ENCODE measurements at places on chromosomes 4 and X. TPM values are rescaled to one million over a fixed set of nuclear protein-coding genes. Genes with fewer than 3 reads are reported as not detected.

The DDX3X gene
- polyA plus RNA-seq, result 130 TPM

The CCDC120 gene
- 7.6 TPM for polyA plus RNA-seq

The CCKAR gene
- not detected for polyA plus RNA-seq

The LIMCH1 gene
- not detected for polyA plus RNA-seq

The CDX4 gene
- polyA plus RNA-seq, result not detected

DNA sequence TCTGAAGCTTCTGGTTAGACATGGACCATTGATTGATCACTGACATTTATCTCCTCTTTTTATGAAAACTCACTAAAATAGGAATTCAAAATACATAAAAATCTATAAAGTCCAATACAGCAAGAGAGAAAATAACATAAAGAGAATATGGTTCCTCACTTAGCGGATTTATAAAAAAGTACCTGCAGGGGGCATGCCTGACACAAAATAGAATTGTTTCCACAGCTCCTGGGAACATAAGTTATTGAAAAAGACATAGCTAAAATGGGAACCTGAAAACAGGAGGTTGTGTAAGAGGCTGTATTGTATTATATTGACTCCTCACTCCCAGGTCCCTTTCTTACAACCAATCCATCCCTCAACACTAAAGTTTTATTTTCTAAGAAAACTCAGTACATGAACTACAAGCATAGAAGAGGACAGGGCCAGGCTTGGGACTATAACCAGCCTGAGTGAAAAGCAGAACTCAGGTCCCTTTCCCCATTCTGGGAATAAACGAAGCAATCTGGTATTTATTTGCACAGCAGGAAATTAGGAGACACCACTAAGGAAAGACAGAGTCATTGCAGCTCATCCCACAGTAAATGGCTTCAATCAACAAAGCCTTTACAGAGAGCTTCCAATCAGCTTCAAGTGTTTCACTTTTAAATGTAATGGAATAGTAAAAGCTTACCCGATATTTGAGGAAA, 121.1 kb upstream of the NDST4 start:
- no peak overlapping the region for H3K4me3 ChIP-seq
- no peaks in the 10 kb centered on the region for H3K4me1 ChIP-seq
- H3K36me3 ChIP-seq, result no peaks in the 10 kb centered on the region
- no peak overlapping the region for H3K27ac ChIP-seq

- no peak for DNase-seq
Measured at GRCh38 chr4:3722446-3723231, 43.5 kb upstream of the ADRA2C start.

GRCh38 chr4:54015423-54016030, 48.9 kb downstream of the CHIC2 start:
- no peak overlapping the region for H3K27ac ChIP-seq
- H3K4me3 ChIP-seq, result no peak overlapping the region
- H3K27me3 ChIP-seq, result no peaks in the 10 kb centered on the region
- peaks cover 3% of the 10 kb centered on the region for H3K36me3 ChIP-seq
- DNase-seq, result no peak

DNA sequence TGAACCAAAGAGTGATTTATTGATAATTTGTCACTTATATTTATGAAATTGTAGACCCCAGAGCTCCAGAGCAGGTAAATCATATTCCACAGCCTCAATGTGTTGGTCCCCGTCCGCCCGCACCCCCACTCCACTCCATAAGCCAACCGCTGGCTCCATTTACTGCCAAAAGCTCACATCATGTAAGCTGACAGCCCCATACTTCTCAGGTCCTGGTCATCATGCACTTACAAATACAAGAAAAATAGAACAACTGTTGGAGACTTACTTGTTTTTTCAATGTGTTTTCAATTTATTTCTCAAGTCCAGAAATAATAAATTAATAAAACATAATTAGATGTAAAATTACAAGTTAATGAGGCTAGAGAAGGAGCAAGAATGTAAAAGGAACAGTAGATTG, 235.7 kb upstream of the HAND2 start:
- H3K27me3 ChIP-seq, result no peaks in the 10 kb centered on the region
- no peaks in the 10 kb centered on the region for H3K4me1 ChIP-seq
- H3K27ac ChIP-seq, result no peak overlapping the region
- DNase-seq, result no peak
- H3K4me3 ChIP-seq, result no peak overlapping the region
- H3K36me3 ChIP-seq, result no peaks in the 10 kb centered on the region

- DNase-seq, result no peak
- no peak overlapping the region for H3K4me3 ChIP-seq
- no peaks in the 10 kb centered on the region for H3K27me3 ChIP-seq
- no peak overlapping the region for H3K27ac ChIP-seq
- no peaks in the 10 kb centered on the region for H3K36me3 ChIP-seq
Measured at GRCh38 chr4:144633215-144633614, 12.7 kb upstream of the HHIP start.

- H3K4me1 ChIP-seq, result no peaks in the 10 kb centered on the region
- no peak for DNase-seq
- no peak overlapping the region for H3K4me3 ChIP-seq
Measured at GRCh38 chr4:9984621-9985020, 36.7 kb downstream of the SLC2A9 start.

- H3K4me1 ChIP-seq, result no peaks in the 10 kb centered on the region
- DNase-seq, result no peak
- no peak overlapping the region for H3K4me3 ChIP-seq
- H3K36me3 ChIP-seq, result no peaks in the 10 kb centered on the region
Measured at GRCh38 chr4:169253113-169253671, 17.6 kb downstream of the SH3RF1 start.

DNA sequence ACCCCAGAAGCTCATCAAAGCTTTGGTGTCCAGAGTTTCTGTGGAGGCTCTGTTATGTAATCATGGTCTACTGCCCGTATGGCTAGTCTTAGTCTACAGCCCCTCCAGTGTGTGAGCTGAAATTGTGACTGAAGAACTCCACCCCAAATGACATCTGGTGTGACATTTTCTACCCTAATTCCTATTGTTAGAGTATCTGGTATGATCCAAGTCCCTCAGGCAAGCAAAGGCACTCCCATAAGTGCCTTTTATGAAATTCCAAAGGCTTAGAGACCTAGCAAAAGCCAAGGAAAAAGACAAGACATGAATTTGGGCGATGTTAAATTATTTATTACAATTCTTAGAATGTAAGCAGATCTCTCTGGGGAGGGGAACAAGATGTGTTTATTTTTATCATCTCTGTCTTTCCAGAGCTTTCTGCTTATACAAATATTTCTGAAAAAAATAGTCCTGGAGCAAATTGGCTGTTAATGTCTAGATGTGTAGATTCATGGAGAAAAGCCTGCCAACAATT, 417.4 kb downstream of the CCSER1 start:
- no peaks in the 10 kb centered on the region for H3K36me3 ChIP-seq
- no peaks in the 10 kb centered on the region for H3K27me3 ChIP-seq
- DNase-seq, result no peak
- no peak overlapping the region for H3K4me3 ChIP-seq
- no peak overlapping the region for H3K27ac ChIP-seq

DNA sequence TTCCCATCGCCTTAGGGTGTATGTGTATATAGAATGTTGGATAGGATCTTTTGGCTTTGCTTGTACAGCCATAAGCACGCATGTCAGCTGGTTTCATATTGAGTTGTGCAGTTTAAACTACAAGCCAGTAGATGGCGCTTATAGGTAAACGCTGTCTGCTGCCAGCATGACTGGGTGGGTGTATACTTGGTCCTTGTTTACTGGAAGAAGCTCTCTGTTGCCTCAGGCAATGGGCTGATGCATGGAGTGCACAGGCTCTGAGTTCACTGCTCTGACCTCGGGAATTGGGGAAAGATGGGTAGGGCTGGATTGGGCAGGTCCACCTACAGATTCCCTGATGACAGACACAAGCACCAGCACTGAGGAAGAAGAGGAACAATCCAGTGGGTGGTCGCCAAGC, 831.5 kb downstream of the STIM2 start:
- no peak overlapping the region for H3K27ac ChIP-seq
- DNase-seq, result no peak
- no peak overlapping the region for H3K4me3 ChIP-seq
- H3K4me1 ChIP-seq, result no peaks in the 10 kb centered on the region
- H3K27me3 ChIP-seq, result no peaks in the 10 kb centered on the region
- H3K36me3 ChIP-seq, result no peaks in the 10 kb centered on the region

- no peak overlapping the region for H3K27ac ChIP-seq
- H3K27me3 ChIP-seq, result no peaks in the 10 kb centered on the region
- no peak overlapping the region for H3K4me3 ChIP-seq
- DNase-seq, result no peak
- no peaks in the 10 kb centered on the region for H3K4me1 ChIP-seq
Measured at GRCh38 chr4:38581426-38582106, 82.4 kb upstream of the KLF3 start.

GRCh38 chr4:99395595-99396364, 39.4 kb downstream of the ADH7 start:
- no peaks in the 10 kb centered on the region for H3K27me3 ChIP-seq
- H3K27ac ChIP-seq, result no peak overlapping the region
- DNase-seq, result no peak
- no peak overlapping the region for H3K4me3 ChIP-seq
- no peaks in the 10 kb centered on the region for H3K4me1 ChIP-seq

- no peaks in the 10 kb centered on the region for H3K36me3 ChIP-seq
- no peak overlapping the region for H3K27ac ChIP-seq
- H3K4me3 ChIP-seq, result no peak overlapping the region
- no peaks in the 10 kb centered on the region for H3K27me3 ChIP-seq
- no peak for DNase-seq
Measured at GRCh38 chr4:81290813-81291212, 75.8 kb upstream of the PRKG2 start.

DNA sequence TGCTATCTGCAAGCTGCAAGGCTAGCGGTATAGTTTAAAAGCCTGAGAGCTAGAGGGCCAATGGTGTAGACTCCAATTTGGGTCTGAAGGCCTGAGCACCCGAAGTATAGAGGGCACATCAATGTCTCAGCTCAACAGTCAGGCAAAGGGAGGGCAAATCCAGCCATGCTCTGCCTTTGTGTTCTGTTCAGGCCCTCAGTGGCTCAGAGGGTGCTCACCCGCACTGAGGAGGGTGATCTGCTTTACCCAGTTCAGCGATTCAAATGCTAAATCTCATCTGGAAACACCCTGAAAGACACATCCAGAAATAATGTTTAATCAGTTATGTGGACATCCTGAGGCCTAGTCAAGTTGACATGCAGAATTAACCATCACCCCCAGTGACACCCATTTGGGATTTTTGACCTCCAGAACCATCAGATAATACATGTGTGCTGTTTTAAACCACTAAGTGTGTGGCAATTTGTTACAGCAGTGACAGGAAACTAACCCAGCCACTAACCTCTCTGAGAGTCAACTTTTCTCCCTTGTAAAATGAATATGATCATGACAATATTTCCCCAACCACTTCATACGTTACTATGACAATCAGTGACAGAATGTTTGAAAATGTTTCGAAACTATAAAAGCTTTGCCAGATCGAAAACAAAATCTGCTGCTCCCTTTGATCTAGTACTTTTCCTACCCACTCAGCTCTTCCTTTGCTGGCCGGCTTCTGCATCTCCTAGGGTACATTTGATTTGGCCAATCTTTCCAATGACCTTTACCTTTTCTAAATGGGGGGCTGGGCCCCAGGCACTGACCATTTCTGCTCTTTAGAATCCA, 8.4 kb upstream of the TBL1X start:
- no peak overlapping the region for H3K27ac ChIP-seq
- DNase-seq, result no peak
- H3K27me3 ChIP-seq, result no peaks in the 10 kb centered on the region

DNA sequence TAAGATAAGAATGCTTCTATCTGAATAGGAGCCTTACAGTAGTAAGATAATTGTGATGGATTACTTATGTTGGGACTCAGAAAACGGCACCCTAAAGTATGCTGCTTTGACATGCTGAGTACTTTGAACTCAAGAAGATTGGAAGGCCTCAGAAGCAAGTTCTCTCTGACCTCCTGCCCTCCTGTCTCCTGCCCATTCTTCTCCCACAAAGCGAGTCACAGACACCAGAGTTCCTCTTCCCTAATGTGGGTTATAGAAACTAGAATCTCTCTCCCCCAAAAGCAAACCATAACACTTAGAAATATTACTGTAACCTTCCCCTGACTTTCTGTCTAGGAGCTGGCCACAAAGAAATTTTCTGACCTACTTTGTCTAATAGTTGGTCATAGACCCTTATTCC, 76.5 kb downstream of the DDIT4L start:
- no peak overlapping the region for H3K4me3 ChIP-seq
- no peak overlapping the region for H3K27ac ChIP-seq
- no peaks in the 10 kb centered on the region for H3K36me3 ChIP-seq
- H3K4me1 ChIP-seq, result peaks cover 2% of the 10 kb centered on the region

GRCh38 chr4:33482773-33483172, 2761.5 kb downstream of the ARAP2 start:
- no peak for DNase-seq
- H3K4me1 ChIP-seq, result no peaks in the 10 kb centered on the region
- no peaks in the 10 kb centered on the region for H3K27me3 ChIP-seq
- no peaks in the 10 kb centered on the region for H3K36me3 ChIP-seq

- no peak overlapping the region for H3K27ac ChIP-seq
- H3K4me1 ChIP-seq, result no peaks in the 10 kb centered on the region
- DNase-seq, result no peak
- H3K4me3 ChIP-seq, result no peak overlapping the region
- H3K36me3 ChIP-seq, result no peaks in the 10 kb centered on the region
- no peaks in the 10 kb centered on the region for H3K27me3 ChIP-seq
Measured at GRCh38 chr4:27518876-27519275, 658.2 kb downstream of the STIM2 start.

GRCh38 chr4:73844806-73845205, 8.3 kb upstream of the PF4V1 start:
- H3K27ac ChIP-seq, result no peak overlapping the region
- no peaks in the 10 kb centered on the region for H3K4me1 ChIP-seq
- H3K4me3 ChIP-seq, result no peak overlapping the region

GRCh38 chr4:39596971-39597370, 41.7 kb downstream of the SMIM14 start:
- H3K36me3 ChIP-seq, result peaks cover 13% of the 10 kb centered on the region
- no peak for DNase-seq
- H3K27ac ChIP-seq, result no peak overlapping the region
- peaks cover 5% of the 10 kb centered on the region for H3K4me1 ChIP-seq
- H3K4me3 ChIP-seq, result no peak overlapping the region
